ENCODE measurements at places on chromosomes 11 and 22. TPM values are rescaled to one million over a fixed set of nuclear protein-coding genes. Genes with fewer than 3 reads are reported as not detected.

GRCh38 chr22:34761111-34761510 is 304.8 kb upstream of the ISX start:
- peak; percentile 52 for DNase-seq

DNA sequence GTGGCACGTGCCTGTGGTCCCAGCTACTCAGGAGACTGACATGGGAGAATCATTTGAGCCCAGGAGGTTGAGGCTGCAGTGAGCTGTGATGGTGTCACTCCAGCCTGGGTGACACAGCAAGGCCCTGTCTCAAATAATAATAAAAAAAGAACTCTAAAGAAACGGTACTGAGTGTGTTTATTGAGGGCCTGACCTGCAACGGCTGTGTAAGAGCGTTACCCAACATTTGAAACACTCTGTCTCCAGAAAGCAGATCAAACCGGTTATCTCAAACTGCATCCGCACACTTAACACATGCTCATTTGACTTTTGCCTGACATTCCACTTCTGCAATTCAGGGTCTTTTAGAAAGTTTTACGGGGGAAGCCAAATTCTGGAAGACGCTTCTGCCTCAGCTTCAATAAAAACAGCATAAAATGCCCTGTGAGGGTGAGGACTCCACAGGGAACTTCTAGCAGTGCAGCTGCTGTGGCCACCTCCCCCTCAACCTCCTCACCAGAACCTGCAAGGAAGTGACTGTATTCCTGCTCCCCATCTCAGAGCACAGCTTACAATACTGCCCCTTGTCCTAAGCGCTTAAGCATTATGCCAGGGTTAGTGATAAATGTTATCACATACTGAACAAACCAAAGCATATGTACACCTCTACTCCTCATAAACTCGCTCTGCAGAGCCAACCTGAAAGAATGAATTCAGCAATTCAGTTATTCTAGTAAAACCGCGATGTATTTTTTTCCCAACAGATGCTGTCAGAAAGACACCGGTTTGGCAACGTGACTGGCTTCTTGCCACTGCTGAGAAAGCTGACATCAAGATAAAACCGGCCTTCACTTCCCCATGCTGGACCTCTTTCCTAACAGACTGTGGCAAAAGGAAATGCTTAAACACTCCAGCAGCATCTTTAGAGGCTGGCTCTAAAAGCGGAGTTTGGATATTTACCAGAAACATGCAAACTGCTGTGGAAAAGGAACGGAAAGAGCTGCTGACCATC is 52.2 kb downstream of the PRDM10 start:
- no peak for DNase-seq

DNA sequence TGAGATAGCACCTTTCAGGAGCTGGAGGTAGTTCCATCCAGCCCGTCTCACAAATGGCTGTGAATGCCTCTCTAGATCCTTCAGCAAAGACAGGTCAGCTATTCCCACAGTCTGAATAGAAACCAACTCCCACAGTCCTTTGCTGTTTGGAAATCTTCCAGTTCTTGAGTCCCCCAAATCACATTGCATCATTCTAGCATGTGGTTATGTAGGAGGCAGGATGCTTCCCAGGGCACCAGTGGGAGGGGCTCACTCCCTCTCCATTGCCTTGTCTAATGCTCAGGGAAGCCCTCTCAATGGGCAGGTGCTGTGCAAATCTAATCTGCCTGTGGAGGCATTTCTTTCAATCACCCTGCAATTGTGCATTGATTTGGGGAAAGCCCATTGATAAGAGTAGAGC is 14.6 kb downstream of the NAV2 start:
- peak; percentile 50 for DNase-seq

KCNA4 gene
- not detected for total RNA-seq

DNA sequence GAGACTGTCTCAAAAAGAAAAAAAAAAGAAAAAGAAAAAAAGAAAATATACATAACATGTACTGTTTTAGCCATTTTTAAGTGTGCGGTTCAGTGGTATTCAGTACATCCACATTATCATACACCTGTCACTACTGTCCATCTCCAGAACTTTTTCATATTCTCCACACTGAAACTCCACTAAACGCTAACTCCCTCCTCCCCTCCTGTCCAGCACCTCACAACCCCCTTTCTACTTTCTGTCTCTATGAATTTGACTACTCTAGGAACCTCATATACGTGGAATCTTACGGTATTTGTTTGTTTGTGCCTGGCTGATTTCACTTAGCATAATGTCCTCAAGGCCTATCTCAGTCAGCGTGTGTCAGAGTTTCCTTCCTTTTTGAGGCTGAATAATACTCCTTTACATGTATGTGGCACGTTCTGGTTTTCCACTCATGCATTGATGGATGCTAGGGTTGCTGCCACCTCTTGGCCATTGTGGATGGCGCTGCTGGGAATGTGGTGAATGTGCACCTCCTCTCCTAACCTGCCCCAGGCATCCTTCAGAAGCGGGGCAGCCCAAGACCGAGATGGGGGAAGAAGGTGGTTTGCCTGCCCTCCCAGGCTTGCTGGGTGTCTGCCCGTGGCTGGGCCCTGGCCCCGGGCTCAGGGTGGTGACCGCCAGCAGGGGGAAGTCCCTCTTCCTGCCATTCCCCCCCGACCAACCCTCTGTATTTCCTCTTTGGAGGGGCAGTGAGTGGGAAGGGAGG is 60.5 kb downstream of the BCR start:
- peak; percentile 5 for DNase-seq

F2 gene
- total RNA-seq: not detected

OR8D1 gene
- not detected for total RNA-seq

DNA sequence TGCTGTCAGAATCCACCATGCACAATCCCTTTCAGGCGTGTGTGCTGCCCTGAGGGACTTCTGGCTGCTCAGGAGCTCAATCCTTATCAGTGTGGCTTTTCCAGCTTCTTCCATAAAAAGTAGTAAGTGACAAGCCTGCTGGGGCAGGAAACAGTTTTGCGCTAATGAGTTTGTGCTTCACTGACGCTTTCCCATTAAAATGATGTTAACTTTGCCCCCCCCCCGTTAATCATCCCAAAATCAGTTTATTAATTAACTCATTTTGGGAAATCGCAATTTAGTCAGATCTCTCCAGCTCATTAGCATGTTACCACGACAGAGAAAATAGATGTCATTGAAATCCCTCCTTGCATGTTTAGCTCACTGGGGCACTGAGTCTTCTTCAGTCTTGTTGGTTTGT is 186.5 kb upstream of the TENM4 start:
- no peak for DNase-seq

GRCh38 chr22:31244046-31244942 is 32.2 kb downstream of the LIMK2 start:
- DNase-seq: peak; percentile 83

- no peak for DNase-seq
These were observed 12.0 kb downstream of the PPIL2 start for GRCh38 chr22:21677606-21678443.

SREBF2 gene
- total RNA-seq: 44.9 TPM

DNA sequence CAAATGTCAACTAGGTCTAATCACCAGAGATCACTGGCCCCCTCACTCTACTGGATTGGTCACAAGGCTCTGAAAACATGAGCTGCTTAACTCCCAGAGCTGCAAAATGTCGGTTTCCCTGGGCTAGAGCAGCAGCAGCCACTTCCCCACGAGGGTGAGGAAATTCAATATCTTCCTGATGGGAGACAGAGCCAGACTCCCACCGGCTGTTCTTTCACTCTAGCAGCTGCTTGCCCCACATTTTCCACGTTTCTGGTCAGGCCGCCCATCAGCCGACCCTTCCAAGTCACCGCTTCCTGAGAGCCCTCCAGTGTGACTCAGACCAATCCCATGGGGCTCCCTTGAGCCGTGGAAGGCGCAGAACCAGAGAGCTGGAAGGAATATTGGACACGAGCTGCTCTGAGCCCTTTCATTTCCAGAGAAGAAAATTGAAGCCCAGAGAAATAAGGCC is 227.0 kb downstream of the ADAMTS15 start:
- peak; percentile 60 for DNase-seq

DNA sequence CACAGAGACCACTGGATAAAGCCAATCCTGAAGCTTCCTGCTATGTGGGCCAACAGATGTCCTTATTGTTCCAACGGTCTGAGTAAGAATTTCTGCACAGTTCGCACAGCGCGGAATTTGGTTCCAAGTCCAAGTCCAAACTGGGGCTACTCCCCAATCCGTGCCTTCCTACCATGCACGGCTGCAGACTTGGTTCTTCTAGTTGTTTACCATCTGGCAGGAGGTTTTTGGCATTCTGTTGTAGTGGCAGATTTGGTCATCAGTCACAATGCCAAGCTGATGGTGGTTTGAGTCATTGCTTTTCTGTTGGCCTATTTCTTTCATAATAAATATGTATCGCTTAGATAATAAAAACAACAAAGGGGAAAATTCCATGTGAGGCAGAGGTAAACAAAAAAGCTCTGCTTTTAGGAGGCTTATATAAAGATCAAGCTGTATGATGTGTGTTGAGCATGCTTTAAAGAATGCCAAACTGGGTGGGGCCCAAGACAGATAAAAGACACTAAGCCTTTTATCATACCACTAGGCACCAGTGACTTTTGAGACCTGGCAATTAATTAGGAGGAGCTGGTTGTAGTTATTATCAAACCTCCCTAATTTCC is 52.5 kb upstream of the SYN3 start:
- DNase-seq: peak; percentile 41

GRCh38 chr11:129090056-129090455 is 102.1 kb downstream of the ARHGAP32 start:
- no peak for DNase-seq

All from M059J (cell line).